Gastroesophageal sphincter (tissue), 4 donors: ENCODE measurements at places on chromosomes 2 and 18.
A peak's percentile ranks its signal among the peaks of the same experiment; 100 is the strongest.

GRCh38 chr2:48069769-48070168, 163.5 kb upstream of the FBXO11 start:
- no peak for ATAC-seq

DNA sequence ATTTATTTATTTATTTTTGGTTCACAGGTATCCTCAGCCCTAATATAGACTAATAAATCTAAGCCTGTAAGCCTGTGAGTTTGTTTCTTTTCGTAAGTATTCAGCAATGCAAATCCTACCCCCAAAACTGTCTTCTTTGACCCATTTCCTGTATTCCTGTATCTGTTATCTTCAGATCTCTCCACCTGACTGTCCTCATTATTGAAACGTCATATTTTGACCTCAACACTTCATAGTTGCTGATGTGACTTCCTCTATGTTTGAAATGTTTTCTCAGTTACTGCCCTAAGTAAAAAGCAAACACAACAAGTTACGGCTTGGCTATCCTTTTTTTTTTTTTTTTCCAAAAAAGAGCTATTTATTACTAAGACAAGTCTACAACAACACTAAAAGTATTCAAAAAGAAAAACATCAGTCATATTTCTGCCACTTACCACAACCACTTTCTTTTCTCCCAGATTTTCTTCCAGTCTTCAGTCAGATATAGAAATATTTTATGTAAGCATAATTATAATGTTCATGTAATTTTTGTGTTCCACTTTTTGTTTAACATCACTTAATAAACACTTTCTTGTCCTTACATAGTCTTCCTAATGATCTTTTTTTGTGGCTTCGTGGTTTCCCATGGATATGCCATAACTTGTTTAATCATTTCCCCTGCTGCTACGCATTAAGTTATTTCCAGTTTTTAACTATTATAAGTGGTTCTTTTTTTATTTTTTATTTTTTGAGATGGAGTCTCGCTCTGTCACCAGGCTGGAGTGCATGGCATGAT, 45.0 kb upstream of the EML4 start:
- no peak for ATAC-seq

DNA sequence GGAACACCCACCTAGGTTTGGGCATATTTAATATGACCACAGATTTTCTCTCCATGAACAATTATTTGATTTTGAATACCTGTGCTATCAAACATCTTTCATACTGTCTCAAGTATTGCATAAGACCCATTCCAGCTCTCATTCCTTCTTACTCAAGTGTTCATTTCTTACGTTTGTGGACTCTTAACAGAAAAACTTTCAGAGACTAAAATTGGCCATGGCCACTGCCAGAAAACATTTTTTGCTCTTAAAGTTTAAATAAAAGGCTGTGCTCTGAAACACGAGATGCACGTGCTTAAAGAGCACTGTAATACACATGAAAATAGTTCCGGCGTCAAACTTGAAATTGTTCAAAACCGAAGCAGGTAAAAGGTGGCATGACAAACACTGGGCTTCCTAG, 89.3 kb downstream of the LIMS1 start:
- ATAC-seq = peak; percentile 39

- ATAC-seq = no peak
Observed at GRCh38 chr2:30204281-30204680, 27.1 kb upstream of the LBH start.

GRCh38 chr2:12488352-12489318, 228.1 kb upstream of the TRIB2 start:
- no peak for ATAC-seq

DNA sequence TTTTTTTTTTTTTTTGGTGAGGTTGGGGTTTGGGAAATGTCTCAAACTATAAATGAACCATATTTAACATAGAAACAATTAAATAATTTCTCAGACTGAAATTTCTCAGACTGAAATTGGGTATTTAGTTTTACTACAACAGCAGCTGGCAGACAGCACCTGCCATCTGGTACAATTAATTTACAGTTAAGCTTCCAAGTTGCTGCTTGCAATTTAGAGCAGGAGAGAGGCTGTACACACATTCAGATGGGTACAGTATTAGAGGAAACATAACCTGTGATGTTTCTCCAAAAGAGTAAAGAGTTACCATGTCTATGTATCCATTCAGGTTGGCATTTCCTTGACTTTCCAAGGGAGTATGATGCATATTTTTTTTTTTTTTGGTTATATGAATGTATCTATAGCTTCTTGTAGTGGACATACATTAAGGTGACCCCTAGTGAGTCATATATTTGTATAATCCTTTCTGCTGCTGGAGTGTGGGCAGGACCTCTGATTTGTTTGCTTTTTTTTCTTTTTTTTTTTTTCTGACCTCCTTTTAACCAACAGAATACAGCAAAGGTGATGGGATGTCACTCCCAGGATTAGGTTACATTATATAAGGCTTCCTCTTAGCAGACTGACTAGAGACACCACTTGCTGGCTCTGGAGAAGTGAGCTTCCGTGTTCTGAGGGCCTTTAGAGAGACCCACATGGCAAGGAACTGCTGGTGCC, 201.7 kb downstream of the PTH2R start:
- ATAC-seq = no peak

GRCh38 chr2:135490376-135490775, 40.6 kb downstream of the ZRANB3 start:
- ATAC-seq = no peak

- no peak for ATAC-seq
Observed at GRCh38 chr18:49904871-49905555, 91.7 kb upstream of the ACAA2 start.

DNA sequence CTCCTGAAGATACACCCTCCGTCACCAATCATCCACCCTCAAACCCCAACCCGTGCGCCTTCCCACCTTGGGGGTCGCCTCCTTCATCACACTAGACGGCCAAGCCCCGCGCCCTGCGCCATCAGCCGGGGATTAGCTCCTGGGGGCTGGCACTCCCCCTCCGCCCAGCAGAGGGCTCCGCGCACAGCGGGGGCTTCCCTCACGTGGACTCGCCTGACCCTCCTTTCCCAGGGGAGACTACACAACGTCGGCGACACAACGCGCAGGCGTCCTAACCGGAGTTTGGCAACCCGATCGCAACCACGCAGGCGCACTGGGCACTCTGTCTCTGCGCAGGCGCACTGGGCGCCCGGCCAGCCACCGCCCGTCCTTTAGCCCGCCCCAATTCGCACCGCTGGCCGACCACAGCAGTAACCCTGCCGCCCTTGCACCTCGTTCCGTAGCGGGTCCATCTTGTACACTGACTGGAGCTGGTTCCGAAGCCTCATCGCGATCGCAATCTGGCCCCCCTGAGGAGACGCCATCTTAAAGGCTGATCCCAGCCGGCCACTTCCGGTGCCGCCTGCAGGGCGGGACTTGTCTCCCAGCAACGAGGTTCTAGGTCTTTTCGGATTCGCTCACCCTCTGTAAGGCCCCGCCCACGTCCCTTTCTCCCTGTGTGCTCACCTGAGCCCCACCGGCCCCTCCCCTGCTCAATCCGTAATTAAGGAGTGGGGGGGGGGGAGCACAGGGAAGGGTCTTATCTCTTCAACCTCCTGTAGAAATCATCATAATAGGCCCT, at the start of gene PCGF1:
PCGF1 (minus strand) TSS at position 551 of the 781 bp plus-strand sequence; CDS start at position 524, 27 bp downstream.
- ATAC-seq = peak; percentile 97

GRCh38 chr18:79062806-79063205, 6.4 kb upstream of the ATP9B start:
- ATAC-seq = no peak

DNA sequence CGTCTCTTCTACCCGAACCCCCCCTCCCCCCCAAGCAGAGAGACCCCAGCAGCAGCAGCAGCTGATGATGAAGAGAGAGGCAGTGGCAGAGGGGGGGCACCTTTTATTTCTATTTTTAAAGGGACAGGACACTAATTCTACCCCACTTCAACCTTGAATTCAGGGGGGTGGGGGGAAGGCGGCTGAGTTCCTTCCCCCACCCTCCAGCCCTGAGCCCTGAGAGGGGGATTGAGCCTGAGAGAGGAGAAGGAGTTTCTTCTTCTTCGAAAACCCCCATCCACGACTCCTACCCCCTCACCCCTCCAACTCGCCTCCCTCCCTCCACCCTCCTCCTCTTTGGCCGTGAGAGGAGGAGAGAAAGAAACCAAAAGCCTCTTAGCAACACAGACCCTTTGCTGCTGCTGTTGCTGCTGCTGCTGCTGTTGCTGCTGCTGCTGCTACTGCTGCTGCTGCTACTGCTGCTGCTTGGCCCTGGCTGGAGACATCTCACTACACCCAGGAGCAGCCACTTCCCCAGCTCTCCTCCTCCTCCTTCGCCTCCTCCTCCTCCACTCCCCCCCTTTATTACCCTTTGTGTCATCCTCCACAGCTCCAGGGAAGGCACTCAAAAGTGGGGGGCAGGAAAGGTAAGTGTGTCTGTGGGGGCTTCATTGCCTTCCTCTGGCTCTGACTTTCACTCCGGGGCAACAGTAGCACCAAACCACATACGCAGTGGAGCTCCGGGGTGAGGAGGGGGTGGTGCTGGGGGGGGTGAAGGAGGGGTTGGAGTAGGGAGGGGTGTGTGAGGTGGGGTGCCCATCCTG, at the start of gene MBD5:
MBD5 (plus strand) TSS at position 33 of the 803 bp plus-strand sequence.
- ATAC-seq = peak; percentile 26

GRCh38 chr2:16035747-16036745, 95.7 kb downstream of the MYCN start:
- ATAC-seq = no peak

DNA sequence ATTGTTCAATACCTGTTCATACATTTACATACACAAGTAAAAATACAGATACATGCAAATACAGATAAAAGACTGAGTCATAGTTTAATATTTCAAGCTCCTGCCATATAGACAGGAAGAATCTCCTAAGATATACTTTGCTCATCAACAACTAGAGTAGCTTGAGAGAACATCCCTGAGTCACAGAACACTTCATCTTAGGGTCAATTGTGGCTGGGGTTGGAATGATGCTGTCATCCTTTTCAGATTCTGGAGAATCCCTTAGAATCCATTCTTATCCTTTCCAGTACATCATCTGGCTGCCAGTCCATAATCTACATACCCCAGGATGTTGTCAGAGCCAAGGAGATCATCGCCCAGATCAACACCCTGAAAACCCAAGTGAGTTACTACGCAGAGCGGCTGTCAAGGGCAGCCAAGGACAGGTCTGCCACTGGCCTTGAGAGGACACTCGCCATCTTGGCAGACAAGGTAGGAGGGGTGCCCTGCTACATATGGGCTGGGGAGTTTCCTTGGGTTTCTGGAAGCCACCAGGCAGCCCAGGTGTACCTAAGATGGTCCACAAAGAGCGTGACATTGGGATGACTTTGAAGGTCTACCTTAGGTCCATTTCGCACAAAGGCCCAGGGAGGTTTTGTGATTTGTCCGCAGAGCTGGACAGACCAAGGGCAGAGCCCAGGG, 55.7 kb downstream of the COA5 start:
- ATAC-seq = no peak

DNA sequence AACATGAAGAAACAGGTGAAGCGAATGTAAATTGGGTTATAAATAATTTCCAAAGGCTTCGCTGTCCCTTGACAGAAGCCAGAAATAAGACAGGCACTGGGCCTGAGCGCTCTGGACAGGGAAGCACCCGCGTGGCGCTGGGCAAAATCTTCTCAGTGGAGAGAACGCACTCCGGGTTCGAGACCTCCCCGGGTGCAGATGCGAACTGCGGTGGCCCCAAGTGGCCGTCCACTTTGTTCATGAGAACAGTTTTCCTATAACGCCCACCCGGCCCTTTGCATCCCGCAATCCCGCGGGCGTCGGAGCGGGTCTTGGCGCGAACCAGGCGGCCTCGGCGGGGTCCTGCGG, 651 bp upstream of the DPYSL5 start:
- ATAC-seq = no peak

DNA sequence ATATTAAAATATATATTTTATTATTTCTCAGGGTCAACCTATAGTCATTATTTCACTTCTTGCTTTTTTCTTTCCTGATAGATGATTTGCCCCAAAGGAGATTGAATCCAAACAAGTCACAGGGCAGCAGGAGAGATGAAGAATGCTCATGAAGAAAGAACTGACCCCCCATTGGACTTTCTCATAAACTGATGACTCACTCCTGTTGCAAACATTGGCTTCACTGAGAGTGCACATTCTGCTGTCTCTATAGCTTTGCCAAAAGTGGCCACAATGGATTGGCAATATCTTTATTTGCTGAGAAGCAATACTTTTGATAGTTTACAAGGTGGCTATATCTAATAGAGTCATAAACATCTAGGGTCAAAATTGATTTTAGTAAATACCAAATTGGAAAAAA, 55.9 kb upstream of the ZNF385B start:
- ATAC-seq = no peak

GRCh38 chr2:183232161-183232865, 108.1 kb downstream of the NUP35 start:
- no peak for ATAC-seq

- no peak for ATAC-seq
Observed at GRCh38 chr2:221448844-221449390, 123.2 kb downstream of the EPHA4 start.

- ATAC-seq = no peak
Observed at GRCh38 chr2:160522951-160523710, 29.5 kb upstream of the RBMS1 start.

DNA sequence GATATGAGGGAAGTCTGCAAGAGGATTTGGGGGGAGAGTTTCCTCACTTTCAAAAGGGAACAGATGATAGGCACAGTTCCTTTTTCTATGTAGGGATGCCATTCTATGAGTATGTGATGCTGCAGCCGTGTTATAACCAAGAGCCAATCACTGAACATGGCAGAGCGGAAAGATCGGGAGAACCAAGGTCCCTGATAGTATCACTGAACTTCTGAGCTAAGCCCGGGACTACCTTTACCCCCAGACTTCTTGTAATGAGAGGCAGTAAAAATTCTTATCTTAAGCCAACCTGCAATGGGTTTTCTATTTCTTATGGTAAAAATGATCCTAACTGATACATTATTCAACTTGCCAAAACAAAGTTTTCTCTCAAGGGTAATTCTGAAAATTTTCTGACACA, 21.6 kb upstream of the SLC1A4 start:
- ATAC-seq = no peak

- ATAC-seq = no peak
Observed at GRCh38 chr18:68604256-68604655, 110.7 kb downstream of the TMX3 start.

- ATAC-seq = peak; percentile 88
Observed at GRCh38 chr2:238389988-238390589, 36.6 kb upstream of the ASB1 start.

DNA sequence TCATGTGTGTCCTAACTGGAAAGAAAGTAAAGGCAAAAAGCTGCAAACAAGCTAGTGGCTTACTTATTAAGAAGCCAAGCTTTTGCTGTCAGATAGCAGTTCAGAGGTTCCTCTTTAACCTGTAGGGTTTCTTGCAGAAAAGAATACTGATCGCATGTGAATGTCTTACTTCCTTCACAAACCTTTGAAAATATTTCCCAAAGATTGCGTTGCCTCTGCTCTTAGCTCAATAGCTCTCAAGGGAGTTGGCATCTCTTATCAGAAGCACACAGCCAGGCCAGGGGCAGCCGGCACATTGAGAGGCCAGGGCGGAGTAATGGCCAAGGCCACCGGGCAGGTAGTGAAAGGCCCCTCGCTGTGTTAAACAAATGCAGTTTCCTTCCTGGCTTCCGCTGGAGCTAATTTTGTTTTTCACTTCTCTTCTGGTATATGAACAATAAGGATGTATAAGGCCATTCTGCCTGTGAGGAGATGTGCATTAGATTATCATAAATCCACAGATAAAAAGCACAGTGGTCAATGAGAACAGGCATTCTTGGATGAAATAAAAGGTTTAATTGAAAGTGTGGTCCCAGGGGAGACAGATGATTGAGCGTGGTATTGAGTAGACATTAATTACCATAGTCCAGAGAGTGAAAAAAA, 542.4 kb upstream of the NRP2 start:
- peak; percentile 68 for ATAC-seq
